ENCODE measurements at places on chromosomes 2 and 18.

GRCh38 chr18:45104049-45104395 lies 423.3 kb downstream of the SETBP1 start:
- DNase-seq, result no peak

DNA sequence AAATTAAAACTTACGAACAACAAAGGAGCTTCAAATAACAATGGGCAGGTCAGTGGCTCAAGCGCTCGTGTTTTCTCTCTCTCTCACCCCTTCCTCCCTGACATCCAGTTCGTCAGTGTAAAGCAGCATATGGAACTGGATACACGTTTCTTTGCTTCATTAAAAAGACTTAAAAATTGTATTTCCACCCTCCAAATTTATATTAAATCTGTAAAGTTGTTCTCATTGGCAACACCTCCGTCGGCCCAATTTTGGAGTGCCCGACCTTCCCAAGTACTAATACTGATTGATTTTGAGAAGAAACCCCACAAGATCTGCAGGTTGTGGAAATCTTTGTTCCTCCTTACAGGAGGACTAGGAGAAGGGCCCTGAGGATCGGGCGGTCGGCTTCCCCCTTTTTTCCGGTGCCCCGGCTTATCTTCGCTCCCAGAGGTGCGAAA lies 2.2 kb downstream of the TBR1 start:
- DNase-seq, result no peak

DNA sequence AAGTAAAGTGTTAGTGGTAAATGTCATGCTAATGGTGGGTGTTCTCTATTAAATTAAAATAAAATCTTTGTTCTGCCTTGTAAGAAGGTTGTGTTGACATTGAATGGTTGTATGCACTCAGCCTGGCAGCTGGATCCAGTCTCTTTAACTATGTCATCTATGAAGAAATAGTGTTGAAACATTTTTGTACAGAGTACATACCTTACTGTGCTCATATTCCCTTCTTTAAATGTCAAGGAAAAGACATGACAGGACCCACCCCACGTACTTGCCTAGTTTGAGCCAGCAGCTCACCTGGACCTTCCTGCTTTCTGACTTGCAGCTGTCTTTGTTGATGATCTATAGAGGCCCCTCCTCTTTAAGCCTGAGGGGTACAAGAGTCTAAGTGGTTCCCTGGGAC lies 85.6 kb upstream of the ST3GAL5 start:
- DNase-seq, result no peak

DNA sequence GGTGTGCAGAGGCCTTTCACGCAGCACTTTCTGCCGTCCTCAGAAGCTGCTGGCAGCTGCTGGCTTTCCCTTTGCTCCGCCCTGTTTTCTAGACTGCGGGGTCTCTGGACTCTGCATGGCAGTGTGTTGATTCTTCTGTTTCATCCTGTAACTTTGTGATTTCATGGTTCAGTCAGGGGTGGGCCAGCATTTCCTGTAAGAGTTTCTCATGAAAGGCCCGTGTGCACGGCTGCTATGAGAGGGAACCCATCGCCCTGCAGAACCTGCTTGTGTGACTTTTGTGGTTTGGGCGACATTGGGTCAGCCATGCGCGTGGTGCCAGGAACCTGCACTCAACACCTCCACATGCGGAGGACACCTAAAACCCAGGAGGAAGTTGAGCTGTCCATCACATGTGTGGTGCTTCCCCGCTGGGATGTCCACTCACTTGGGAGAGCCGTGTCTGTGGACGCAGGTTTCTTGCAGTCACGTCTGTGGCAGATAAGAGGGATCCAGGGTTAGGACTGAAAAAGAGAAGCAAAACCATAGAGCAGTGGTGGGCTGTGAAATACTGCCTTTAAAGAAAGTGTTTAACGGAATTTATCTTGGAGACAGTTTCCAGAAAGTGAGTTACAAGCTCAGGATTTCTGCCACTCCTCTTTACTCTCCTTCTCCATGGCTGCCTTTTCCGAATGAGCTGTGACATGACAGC lies 167.3 kb upstream of the ALKAL2 start:
- DNase-seq, result no peak

GRCh38 chr2:216732334-216732733 lies 37.0 kb upstream of the IGFBP5 start:
- DNase-seq, result no peak

- no peak for DNase-seq
Measured at GRCh38 chr18:79632765-79633164, 46.8 kb upstream of the CTDP1 start.

- no peak for DNase-seq
Measured at GRCh38 chr2:219637842-219638185, 10.4 kb downstream of the SLC4A3 start.

DNA sequence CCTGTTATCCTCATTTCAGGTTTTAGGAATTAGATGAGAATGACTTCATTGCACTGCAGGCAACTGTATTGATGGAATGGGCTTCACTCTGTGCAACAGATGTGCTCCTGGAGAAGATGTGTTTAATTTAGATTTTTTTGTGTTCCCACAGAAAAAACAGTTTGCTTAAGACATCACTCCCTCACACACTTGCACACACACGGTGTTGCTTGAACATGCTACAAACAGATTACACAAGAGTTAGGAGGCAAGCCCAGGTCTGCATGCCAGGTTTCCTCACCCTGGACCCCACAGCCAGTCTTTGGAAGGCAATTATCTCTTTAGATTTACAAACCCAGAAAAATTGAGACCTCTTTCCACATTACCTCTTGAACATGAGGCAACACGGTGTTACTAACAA lies 93.7 kb upstream of the KLHL29 start:
- DNase-seq, result no peak

DNA sequence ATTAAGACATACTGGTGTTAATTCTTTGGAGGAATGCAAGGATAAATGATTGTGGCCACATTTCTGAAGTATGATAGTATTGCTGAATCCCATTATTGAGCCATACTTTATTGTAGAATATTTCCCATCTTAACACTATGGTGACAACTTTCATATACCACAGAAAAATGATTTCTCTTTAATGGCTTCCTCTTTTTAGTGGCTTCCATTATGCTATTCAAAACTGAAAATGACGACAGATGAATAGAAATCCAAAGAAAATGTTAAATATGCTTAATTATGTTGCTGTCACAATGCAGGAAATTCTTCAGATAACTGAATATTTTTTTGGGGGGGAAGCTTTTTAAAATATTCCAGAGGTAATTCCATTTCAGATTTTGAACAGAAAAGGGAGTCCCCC lies 88.9 kb upstream of the TMEM200C start:
- no peak for DNase-seq

GRCh38 chr2:177072090-177072489 lies 140.5 kb upstream of the HNRNPA3 start:
- no peak for DNase-seq
